ENCODE measurements at places on chromosomes 7 and 10.

DNA sequence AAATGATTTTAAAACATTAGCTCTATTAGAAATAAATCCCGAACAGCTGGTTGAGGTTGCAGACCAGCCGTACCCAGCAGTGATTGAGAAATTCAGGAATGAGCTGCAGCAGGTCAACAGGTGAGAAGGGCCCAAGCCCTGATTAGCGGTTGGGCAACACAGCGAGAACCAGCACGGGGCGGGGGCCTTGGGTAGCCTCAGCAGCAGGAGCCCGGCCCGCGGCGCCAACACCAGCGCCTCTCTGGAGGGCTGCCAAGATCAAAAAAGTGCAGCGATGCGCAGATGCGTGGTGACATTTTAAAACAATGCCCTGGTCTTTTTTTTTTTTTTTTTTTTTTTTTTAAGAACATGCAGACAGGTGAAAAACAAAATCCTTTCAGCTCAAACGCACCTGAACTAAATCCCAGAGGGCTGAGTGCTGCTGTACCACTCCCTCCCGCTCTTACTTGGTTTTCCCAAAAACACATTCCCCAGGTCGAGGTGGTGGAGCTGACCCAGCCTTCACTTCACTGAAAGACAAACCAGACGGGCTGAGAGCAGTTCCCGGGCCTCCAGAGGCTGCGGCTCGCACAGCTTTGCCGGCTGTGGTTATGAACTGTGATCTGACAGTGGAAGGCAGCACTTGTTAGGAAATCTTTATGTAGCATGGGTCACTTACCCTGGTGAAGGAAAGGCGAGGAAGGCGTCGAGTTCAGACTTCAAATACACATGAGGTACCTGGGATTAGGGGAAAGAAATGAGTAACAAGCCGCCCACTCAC is 579.4 kb downstream of the SDK1 start:
- DNase-seq: no peak

DNA sequence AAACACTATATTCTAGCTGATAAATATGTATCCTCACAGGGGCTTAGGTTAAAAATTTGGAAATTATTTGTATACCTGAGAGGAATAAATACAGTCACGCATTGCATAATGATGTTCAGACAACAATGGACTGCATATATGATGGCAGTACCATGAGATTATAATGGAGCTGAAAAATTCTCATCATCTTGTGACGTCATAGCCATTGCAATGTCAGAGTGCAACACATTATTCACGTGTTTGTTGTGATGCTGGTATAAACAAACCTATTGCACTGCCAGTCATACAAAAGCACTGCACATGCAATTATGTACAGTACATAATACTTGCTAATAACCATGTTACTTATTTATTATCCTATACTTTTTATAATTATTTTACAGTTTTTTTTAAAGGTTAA is 31.4 kb downstream of the STEAP1B start:
- no peak for DNase-seq

GRCh38 chr10:129893104-129894089 is 70.7 kb downstream of the EBF3 start:
- no peak for DNase-seq

GRCh38 chr10:71138166-71138830 is 74.1 kb upstream of the UNC5B start:
- no peak for DNase-seq

DNA sequence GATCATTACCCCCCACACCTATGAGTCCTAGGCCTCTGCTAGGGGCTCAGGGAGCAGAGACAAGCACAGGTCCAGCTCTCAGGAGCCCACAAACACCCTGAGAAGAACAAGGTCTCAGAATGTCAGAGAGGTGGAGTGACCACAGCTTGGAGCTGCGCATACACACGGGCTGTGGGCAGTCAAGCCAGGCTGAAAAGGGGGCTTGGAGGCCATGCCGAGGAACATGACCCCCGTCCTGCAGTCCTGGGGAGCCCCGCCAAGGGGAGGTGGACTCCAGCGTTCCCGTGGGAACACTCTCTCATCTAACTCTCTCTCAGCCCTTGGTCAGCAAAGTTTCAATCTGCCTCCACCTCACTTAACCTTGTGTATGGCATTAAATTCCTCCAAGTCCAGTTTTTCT is 7.8 kb upstream of the MMP21 start:
- DNase-seq: no peak

DNA sequence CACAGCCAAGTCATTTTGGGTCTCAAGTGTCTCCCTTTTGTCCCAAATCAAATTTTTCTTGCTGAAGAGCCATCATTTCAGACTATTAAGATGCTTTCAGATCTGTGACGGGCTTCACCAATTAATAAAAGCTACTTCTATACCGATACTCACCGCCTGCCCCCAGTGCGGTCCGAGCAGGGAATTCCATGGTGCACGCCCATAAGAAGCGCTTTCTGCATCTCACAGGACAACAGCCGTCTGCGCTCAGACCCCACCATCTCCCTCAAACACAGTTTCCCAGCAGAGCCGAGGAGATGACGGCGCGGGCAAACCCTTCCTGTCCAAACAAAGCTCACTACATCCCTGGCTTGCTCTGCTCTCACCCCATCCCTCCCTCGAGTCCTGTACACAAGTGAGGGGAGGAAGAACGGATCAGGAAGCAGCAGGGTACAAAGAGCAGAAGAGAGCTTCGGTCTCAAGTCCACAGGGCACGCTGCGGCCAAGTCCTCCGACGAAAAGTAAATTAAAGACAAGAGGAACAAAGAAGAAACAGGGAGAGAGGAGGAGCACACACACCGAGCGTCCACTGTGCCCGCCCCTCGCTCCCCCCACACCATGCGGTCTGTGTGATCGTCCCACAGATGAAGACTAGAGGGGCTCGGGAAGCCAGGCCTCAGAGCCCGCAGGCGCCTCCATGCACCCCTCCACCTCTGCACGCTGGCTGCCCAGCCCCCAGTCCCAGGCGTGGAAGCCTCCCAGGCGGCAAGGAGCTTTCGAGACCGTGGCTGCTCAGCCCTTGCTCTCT is 121.9 kb downstream of the MAD1L1 start:
- DNase-seq: no peak

DNA sequence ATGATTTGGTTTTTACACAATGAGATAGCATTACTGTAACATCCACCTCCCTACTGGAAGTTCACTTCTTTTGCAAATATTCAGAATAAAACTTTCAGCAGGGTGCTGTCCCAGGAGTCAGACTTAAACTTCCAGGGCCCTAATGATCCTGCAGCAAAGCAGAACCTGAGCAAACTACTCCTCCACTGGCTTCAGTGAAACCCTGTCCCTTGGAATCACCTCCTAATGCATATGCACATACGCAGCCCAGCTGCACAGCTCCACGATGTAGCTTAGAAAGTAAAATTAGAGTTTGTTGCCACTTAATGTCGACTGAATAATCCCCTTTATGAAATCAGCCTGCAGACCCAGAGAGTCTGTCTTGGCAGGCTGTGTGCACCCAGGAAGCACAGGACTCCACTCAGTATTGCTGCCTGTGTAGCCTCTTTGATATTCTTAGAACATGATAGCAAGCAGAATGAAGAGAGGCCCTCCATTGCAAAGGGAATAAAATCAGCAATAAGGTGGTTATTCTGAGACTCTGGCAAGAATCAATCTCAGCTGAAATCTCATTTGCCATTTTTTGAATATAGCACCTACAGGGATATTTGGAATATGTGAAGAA is 1.6 kb downstream of the NPSR1 start:
- DNase-seq: no peak

DNA sequence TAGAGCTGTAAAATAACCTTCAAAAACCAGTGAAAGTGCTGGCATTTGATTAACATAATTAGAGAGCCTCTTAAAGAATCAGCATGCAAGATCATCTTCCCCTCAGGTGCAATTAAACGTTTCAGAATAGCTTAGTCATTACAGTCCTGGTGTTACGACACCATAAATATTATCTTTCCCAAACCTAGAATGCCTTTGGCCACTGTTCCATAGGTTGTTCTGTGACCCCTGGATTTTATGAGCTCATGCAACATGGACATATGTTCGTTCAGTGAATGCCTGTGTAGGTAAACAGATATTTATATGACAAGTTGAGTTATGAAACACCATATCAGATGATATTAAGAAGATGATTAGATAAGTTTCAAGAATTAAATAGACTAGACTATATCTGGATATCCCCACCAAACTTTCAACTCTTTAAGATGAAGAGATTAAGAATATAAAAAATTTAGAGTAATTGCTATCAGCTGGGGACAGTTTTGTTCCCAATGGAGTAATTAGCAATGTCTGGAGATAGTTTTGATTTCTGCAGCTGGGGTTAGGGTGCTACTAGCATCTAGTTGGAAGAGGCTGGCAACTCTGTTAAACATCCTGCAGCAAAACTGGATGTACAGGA is 263.5 kb upstream of the DKK1 start:
- no peak for DNase-seq

GRCh38 chr7:22001345-22002004 is 55.8 kb upstream of the CDCA7L start:
- no peak for DNase-seq

DNA sequence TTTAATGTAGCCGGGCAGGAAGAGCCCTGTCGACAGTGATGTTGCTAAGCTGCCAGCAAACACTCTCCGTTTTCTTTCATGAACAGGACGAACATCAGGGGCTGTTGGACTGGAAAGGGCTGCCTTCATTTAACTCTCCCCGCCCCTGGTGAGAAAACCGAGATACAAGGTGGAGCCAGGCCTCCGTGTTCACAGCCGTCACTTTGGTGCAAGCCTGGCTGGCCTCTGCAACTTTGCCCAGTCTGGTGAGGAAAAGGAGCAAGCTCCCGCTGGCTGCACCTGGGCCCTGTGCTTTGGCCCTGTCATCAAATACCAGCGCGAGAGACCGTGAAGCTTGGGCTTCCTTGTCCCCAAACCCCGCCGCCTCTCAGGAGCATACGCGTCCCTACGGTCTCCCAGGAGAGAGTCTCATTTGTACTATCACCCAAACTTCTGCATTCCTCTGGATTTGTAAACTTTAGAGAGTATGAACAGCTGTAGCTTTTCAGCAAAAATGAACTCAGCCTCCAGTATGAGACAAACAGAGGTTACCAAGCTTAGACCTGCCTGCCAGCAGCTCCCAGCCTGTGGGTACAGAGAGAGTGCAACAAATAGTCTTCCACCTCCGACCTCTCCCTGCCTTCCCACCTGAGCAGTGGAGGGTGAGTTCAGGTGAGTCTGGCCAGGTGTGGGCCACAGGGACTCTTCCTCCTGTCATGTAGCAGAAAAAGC is 445.3 kb upstream of the MGMT start:
- no peak for DNase-seq

- no peak for DNase-seq
Observed at GRCh38 chr10:14601872-14602725, 172.6 kb downstream of the FAM107B start.

DNA sequence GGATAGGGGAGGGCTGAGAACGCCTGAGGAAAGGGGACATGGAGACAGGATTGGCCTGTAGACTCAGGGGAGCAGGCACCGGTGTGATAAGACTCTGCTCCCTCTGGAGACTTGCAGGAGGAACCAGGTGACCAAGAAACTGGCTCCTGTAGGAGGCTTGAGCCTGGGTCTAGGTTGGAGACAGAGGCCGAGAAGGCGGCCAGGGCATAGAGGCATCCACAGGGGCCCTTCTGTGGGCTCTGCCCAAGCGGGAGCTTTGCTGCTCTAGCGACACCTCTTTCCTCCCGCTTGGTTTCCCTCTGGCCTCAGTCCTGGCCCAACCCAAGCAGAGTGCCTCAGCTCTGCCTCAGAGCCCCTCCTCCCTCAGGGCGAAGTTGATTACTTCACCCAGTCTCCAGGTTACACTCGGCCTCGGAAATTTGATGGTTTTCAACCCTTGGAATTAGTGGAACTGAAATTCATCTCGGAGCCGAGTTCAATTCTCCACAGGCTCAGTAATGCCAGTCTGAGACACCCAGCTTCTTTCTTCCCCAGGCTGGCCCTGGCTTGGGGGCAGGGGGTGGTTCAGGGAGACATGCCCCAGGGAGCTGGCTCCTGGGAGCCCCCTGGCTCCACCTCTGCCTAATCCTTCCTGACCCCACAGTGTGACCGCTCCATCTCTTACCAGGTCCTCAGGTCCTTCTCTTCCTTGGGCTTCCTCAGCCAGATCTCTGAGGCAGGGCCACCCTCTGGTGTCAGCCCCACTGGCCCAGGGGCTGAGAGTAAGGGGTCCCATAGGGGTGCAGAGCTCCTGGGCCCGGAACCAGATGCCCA is 60.4 kb downstream of the PAX2 start:
- no peak for DNase-seq

GRCh38 chr7:46239846-46240245 is 318.8 kb upstream of the IGFBP3 start:
- no peak for DNase-seq

DNA sequence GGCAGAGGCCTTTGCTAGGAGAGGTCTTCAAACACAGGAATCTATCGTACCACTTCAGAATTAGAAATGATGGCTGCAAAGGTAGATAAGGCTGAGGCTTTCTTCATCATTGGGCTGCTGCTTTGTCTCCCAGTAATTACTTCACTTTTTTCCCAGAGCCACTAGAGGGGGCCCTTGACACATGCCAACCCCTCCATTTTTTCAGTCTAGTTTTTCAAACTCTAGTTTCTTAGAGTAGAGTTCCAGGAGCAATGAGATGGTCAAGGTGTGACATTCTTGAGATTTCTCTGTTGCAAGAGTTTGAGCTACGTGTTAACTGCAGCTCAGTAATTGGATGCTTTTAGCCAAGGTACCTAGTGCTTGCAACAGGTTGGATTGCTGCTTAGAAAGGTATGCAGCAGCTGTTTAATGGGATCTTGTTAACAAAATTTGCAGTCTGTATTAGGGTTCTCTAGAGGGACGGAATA is 33.8 kb upstream of the RBM20 start:
- no peak for DNase-seq

DNA sequence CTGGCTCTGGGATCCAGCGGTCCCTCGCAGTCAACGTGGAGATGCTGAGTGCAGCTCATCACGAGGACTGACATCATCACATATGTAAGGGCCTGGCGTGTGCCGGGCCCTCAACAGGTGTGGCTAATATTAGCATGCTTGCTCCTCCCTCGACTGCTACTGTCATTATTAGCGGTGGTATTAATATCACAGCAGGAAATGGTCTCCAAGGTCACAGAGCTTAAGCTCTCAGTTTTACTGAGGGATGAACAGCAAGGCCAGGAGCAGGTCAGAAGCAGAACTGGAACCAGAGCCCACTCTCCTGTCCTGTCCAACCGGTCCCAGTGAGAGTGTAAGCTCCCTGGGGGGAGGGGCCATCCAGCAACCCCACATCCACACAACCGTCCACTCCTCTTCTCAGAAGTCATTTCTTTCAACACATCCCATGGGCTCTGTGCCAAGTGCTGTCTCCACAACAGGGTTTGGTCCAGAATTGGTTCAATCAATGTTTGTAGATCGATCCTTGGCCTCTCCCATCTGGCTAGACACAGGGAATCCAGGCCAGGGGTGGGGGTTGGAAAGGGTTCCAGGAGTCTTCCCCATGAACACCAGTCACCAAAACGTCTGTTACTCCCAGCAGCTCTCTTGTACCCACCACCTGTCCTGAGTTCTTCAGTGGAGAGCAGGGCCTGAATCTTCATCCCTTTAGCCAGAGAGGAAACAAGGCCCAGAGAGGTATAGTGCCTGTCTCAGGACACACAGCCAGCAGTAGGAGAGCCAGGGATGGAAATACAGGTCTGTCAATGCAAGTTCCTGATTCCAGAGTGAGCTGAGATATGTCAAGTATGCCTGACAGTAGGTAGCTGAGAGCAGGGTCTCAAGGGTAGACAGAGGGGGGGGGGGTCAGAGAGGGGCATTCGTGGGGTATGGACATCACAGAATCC is 45.3 kb upstream of the ZMIZ1 start:
- DNase-seq: no peak

Measured in stimulated activated CD8-positive, alpha-beta memory T cell treated with anti-CD3 and anti-CD28 coated beads, Interleukin-4, amount 100 ng/mL, for 1 hour (primary cell).